ENCODE measurements at places on chromosomes 7 and 10. TPM values are rescaled to one million over a fixed set of nuclear protein-coding genes. Genes with fewer than 3 reads are reported as not detected.
A peak's percentile ranks its signal among the peaks of the same experiment; 100 is the strongest.

GRCh38 chr10:30758338-30758737, 128.8 kb upstream of the LYZL2 start:
- no peak for DNase-seq

- no peak for DNase-seq
Measured at GRCh38 chr10:125025341-125025740, 83.4 kb downstream of the ZRANB1 start.

The ZNF467 gene
- 4.1 TPM for total RNA-seq

DNA sequence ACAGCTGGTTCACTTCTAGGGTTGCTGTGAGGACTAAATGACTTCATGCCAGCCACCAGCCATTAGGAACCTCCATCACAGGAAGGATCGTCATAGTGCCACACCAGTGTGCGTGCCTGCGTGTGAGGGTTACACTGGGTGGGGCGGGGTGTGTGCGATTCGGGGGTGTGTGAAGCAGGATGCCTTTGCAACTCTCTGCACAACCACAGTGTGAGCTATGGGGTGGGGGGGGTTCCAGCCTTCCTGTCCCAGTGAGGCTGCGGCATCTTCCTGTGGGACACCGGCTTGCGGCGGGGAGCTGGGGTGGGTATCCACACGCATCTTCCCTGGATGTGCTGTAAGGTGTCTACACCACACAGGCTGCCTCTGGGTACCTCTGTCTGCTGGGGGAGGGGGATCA, 6.9 kb upstream of the ELFN1 start:
- DNase-seq = no peak

The DENND2A gene
- total RNA-seq = 8.9 TPM

DNA sequence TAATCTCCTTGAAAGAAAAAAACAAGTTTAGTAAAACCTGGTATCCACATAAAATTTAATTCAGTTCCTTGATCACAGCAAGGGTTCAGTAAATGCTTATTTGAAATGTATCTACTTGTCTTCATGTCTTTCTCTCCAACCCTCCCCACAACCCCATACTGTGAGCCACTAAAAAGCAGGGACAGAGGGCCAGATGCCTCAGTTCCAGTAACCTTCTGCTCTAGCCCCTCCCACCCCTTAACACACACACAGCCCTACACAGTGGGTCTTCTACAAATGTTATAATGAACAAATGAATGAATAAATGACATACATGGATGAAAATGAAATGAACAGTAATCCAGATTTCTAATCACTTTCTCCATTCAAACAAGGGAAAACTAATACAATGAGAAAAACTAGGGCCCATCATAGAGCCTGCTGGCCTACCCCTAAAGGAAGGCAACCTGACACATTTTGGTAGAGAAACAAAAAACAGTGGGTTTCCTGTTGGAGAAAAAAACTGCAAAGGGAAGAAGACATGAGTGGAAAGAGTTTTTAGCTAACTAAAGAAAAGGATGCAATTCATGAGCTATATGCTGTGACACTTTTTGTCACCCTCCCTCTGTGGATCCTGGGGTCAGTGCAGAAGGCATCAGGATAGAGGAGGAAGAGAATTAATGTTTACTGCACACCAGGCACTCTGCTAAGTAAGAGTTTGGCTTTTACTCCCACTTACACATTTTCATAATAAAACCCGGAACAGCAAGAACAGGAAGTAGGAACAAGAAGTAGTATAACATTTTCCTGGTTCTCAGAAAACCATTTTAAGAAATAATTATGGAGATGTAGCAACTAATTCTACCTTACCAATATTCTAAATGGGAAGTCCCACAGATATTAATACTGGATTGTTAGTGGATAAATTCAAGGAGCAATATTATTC, 38.1 kb downstream of the ELMO1 start:
- DNase-seq = no peak

GRCh38 chr10:104804880-104805279, 163.8 kb downstream of the SORCS3 start:
- DNase-seq = no peak

- DNase-seq = no peak
Measured at GRCh38 chr7:40772096-40772495, 637.3 kb downstream of the SUGCT start.

DNA sequence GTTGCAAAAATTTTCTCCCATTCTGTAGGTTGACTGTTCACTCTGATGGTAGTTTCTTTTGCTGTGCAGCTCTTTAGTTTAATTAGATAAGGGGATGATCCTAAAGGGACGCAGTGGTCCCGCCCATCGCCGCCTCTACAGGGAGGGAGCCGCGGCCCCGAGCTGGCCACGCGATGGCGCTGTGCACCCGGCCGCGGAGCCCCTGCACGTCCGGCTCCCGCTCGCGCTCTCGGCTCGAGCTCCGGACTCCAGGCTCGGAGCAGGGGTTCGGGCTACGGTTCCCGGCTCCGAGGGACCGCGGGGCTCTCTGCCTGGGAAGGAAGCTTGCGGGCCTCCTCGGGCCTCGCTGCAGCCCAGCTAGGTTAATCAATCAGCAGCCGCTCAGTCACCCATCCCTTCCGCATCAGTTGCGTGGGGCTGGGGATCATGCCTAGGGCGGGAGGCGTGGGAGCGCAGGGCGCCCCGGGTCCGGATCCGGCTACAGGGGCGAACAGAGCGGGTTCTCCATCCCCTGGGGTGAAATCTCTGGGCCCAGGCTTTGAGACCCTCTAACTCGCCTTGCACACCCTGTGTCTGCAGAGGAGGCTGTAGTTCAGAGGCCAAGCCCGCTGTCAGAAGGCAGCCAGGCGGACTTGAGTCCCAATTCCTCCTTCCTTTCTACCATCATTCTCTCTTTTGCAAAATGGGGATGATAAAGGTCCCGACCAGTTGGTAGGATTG, 97.9 kb downstream of the WDR11 start:
- peak; percentile 65 for DNase-seq

GRCh38 chr7:82542665-82543064, 99.1 kb upstream of the CACNA2D1 start:
- no peak for DNase-seq

The HELLS gene
- total RNA-seq = 98.0 TPM

- DNase-seq = no peak
Measured at GRCh38 chr10:132136097-132136521, 50.6 kb upstream of the DPYSL4 start.

The TAS2R3 gene
- total RNA-seq = not detected

The EN2 gene
- total RNA-seq = 2.3 TPM

- no peak for DNase-seq
Measured at GRCh38 chr10:10865913-10866312, 151.8 kb upstream of the CELF2 start.

DNA sequence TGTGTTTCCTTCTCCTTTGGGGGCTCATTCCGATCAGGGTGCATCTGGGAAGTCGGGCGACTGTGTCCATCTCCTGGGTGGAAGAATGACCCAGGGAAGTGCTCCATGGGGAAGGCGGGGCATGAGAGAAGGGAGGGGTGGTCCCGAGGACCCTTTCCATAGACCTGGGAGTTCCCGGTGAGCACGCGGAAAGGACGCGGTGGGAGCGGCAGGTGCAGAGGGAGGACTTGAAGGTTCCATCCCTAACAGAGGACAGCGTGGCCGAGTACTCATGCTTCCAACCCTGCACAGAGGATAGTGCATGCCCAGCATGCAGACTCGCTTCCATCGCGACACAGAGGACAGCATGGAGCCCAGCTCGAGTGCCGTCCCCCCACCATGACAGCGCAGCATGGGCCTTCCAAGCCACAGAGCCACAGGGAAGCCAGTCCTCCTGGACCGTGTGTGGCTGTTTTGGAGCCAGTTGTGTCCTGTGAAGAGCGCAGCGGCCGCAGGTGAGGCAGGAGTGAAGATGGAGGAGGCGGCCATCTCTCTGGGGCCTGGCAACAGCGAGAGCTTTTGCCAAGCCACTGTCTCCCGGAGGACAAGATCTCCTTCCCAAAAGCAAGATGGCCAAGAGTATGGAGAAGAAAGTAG, 281.4 kb downstream of the DNAJB6 start:
- no peak for DNase-seq

DNA sequence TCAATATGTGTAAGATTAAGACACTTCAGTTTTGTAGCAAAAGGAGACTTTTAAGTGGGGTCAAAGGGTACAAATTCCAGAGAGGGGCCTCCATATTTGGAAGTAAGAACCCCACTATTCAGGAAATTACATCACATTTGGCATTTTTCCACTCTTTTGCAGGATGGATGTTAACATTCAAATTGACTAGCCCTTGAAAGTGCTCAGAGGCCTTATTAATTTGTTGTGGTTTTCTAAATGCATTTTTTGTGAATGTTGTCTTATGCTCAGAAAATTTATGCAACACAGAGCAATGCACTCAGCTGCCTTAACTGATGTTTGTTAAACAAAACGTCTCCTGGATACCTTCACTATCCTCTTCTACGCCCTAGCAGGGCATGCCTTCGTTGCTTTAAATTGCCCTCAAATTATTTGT, 50.9 kb upstream of the PDLIM1 start:
- no peak for DNase-seq

DNA sequence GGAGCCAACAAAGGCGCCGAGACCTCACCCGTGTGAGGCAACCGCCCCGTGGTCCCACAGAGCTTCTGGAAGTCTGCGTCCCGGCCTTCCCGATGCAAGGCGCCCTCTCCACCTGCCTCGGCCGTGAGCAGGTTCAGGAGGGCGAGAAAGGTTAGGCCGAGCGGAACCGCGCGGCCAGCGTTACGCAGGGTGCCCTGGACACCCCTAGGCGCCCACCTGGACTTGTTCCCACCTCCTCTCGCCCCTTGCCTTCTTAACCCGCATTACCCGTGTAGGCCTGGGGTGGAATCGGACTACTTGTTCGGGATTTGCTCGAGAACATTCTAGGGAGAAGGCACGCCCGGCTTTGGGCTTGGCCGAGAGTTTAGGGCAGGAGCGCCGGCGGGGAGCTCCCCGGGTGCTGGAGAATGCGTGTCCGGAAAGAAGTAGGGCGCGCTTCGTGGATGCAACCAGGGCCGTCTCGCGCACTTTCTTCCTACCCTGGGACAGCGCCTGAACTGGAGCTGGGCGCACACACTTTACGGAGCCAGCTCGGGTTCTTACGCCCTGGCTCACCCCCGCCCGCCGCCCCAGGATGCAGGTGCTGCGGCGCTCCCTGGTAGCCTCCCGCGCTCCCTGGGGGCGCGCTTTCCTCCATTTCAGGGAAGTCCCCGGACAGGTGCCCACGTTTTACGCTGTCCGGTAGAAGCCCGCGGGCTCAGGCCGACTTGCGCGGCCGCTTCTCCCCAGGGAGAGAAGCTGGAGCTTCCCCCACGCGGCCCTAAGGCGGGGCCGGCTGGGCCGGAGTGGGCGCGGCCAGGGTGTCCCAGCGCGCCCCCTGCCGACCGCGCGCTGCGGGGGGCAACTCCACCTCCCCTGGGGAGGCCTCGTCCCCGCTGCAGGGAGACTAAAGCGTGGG, 74.5 kb downstream of the INSIG1 start:
- no peak for DNase-seq

The MRLN gene
- total RNA-seq = not detected

DNA sequence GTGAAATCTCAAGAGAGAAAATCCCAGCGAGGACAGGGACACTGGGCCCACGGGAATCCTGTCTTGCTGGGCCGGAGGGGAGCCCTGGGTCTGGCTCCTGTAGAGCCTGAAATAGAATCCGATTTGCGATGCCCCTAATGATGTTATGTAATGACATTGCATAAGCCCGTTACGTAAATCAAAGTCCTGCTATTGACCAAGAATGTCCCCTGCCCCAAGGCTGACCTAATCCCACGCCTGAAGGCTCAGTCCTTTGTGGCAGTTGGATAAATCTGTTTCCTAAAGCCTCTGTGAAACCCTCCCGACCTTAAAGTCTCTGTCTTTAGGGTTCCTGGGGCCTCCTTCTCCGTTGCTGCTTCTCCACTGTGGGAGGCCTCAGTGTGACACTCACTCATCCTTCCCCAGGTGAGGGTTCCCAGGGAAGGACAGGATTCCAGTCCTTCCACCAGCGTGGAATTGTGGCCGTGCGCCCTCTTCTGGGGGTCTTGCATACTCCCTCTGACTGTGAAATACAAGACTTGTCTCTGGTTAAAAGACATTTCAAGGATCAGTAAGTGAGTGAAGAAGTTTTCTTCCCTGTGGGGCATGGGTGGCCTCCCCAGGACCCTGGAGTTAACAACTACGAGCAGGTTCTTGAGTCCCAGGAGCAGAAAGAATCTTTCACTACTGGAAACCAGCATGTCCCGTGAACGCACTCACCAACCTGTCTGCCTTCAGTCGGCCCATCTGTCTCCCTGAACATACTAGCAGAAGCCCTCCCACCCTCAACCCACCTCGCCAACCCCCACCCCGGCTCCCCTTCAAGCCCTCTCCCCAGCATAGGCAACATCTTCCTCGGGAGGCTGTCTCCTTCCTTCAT, 19.8 kb downstream of the ZNF467 start:
- DNase-seq = peak; percentile 44

- DNase-seq = no peak
Measured at GRCh38 chr10:16905320-16905719, 88.1 kb upstream of the RSU1 start.

The UTF1 gene
- total RNA-seq = not detected

DNA sequence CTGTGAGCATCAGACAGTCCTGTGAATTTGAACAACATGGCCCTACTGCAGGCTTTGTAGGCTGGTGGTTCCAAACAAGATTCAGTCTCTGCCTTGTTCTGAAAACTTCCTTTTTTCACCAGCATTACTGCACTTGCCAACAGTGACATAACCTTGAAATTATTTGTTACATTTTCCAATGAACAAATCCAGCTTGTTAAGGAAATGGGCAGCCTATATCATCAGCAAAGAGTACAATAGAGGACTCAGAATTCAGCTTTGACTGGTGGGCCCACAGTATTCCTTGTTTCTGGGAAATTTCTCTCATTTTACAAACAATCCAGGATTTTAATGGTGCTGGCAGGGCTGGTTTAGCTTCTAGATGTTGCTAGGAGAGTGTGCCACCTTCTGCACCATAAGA, 703.7 kb upstream of the FZD8 start:
- DNase-seq = peak; percentile 42

DNA sequence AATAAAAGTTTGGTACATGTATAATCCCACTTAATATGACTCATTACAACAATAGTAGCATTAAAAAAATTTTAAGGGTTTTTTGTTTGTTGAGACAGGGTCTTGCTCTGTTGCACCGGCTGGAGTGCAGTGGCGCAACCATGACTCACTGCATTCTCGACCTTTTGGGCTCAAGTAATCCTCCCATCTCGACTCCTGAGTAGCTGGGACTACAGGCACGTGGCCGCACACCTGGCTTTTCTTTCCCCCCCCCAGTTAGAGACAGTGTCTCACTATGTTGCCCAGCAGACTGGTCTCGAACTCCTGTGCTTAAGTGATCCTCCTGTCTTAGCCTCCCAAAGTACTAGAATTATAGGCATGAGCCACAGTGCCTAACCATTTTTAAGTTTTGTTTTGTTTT, 40.7 kb downstream of the KMT2C start:
- DNase-seq = no peak
